ENCODE measurements at places on chromosomes 12 and 14. TPM values are rescaled to one million over a fixed set of nuclear protein-coding genes. Genes with fewer than 3 reads are reported as not detected.

Gene MFAP5
- total RNA-seq = 17.5 TPM

Gene WIF1
- 0.26 TPM for total RNA-seq

Gene IFNG-AS1
- under 0.01 TPM for total RNA-seq

Gene CLEC1B
- not detected for total RNA-seq

Gene PLA2G1B
- total RNA-seq = 0.17 TPM

Gene CD27
- not detected for total RNA-seq

Gene ADSS1
- 9.2 TPM for total RNA-seq

Gene SMOC1
- 2.0 TPM for total RNA-seq

Gene TBX5
- 10.2 TPM for total RNA-seq

Gene ISM2
- total RNA-seq = 0.16 TPM

Gene MANSC4
- total RNA-seq = not detected
